Stimulated activated CD8-positive, alpha-beta memory T cell treated with anti-CD3 and anti-CD28 coated beads, Interleukin-7, amount 100 ng/mL, for 24 hours (primary cell): ENCODE measurements at places on chromosomes 1 and 21.

GRCh38 chr1:165632152-165632469 is 1.1 kb downstream of the MGST3 start:
- no peak for DNase-seq

GRCh38 chr1:119582801-119583200 is 65.3 kb downstream of the ZNF697 start:
- DNase-seq, result no peak

DNA sequence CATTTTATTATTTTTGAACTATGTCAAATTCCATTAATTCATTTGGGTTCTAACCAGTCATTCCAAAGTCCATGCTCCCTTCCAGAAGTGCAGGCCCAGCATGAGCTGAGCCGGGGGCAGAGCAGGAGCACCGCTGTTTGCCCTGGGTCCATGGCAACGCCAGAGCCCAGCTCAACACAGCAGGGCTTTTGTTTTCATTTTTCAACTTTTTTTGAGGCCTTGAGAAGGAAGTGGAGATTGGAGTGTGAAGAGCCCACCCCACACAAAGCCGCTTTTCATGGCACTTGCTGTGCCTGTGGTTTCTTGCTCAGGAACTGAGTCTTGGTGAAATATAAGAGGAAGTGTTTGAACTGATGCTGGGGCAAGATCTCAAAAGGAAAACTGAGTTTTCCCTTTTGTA is 13.2 kb upstream of the PRMT2 start:
- DNase-seq, result no peak

DNA sequence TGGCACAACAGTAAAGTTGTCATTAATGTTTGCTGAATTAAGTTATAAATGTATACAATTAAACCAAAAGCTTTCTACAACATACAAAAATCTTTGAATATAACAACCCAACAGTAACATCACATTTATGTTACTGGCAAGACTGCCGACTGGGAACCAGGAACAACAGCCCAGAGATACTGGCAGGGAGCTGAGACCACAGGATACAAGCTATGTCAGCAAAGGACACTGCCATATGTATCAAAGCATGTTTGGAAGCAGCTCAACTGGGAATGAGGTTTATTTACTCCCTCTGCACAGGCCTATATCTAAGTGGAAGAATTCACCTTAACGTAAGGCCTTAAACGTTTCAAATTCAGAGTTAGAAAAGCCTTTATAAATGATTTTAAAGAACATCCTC is 50.4 kb downstream of the ARHGAP29 start:
- DNase-seq, result no peak

- DNase-seq, result no peak
Measured at GRCh38 chr1:157199421-157199755, 61.2 kb upstream of the ETV3 start.

DNA sequence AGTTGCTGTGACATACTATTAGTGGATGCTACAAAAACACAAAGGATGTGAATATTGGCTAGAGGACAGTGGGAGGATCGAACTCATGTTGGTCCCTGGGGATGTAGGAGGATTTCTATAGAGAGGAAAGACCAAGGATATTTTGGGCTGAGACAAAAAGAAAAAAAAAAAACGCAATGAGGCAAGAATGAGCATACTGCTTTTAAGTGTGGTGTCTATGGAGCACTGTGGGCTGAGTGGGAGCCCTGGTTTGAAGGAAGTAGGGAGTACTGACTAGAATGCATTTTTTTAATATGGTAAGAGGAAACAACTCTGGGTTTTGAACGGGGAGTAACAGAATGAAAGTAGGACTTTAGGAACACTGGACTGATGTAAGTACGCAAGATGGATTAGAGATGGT is 450.7 kb downstream of the NEGR1 start:
- DNase-seq, result no peak

GRCh38 chr1:111253876-111254275 is 26.4 kb downstream of the CHI3L2 start:
- DNase-seq, result no peak

- no peak for DNase-seq
Measured at GRCh38 chr1:4021136-4021973, 121.3 kb upstream of the C1orf174 start.

GRCh38 chr1:11560061-11560460 is 81.1 kb downstream of the DISP3 start:
- no peak for DNase-seq

DNA sequence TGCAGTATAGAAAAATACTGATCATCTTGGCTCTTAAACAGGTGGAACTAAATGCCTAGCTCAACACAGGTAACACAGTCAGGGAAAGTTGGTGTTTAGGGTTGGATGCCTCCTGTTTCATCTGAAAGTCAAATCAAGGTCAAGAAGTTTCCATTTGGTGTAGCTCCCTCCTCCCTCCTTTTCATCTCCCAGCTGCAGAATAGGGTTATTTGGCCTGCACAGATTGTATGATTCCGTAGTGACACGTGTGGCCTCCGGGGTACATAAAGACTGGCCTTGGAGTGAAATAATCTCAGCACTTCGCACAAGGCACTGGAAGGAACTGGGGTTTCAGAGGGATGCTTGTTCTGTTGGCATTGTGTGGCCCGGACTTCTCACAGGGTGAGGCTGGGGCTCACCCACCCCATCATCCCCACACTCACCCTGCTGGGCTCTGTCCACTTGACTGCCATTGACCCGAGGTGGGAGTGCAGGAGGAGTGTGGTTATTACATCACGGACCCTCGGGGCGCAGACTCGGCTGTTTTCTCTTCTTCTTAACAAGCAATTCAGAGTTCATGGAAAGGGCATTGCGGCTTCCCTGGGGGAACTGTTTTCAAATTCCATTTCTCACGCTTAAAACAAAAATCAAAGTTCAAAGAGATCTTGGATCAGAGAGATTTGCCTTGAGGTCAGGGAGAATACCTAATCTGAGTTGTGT is 18.4 kb downstream of the IGSF5 start:
- no peak for DNase-seq

DNA sequence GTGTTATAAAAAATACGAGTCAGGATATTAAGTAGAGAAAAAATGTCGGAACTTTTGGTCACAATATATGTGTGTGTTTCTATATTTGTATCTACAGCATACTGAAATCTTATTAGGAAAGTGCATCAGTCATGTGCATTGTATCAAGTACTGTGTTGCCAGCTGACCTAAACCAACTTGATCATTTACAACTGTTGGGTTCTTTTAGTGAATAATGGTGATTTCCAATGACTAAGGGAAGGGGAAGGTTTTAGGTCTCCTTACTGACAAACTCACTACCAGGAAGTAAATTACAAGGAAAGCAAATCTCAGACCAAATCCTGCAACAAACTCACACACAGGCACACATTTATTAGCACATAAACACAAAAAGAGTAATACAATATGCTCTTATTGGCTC is 142.7 kb downstream of the TSEN15 start:
- no peak for DNase-seq

GRCh38 chr1:30700528-30701257 is 22.7 kb downstream of the MATN1 start:
- no peak for DNase-seq

GRCh38 chr1:19715334-19716203 is 50.9 kb downstream of the HTR6 start:
- DNase-seq, result peak; percentile 76

DNA sequence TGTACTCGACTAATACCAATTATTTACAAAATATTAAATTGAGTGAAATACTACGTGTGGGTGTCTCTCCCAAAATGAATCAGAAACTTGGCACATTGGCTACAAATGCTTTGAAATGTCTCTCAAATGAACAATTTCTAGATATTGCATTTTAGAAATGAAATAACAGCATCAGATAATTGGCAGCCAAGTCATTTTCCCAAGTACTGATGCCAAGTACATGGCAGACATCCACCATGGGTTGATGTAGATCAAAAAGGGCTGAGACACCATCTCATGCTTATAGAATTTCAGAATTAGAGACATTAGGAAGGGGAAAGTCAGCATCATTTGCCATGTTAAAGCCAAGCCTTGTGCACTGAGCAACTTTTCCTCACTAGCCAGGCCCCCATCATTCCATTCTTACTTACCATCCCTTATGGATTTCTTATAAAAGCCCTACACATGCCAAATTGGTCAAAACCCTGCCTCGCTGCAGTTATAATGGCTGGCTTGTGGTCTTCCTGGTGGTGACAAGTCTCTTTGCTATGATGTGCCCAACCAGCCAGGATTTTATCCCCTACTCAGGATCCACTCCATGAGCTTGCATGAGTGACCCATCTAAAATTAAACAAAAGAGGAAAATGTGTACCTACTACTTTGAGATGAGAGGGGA is 73.1 kb downstream of the GREM2 start:
- DNase-seq, result no peak

GRCh38 chr1:190688096-190688495 is 210.4 kb upstream of the BRINP3 start:
- no peak for DNase-seq

GRCh38 chr1:92211166-92211565 is 6.5 kb upstream of the C1orf146 start:
- DNase-seq, result no peak

DNA sequence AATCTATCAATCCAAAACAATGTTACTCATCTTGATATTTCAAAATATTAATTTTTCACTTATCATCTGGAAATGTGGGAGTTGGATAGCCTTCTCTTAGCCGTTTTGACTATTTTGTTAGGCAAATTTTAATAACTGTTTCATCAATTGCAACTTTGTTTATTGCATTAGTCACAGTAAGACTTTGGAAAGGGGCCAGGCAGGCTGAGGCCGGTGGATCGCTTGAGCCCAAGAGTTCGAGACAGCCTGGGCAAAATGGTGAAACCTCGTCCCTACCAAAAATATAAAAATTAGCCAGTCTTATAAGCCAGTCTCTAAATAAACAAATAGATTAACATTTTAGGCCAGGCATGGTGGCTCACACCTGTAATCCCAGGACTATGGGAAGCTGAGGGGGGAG is 113.0 kb upstream of the NR5A2 start:
- no peak for DNase-seq

- no peak for DNase-seq
Measured at GRCh38 chr1:190633488-190633887, 155.8 kb upstream of the BRINP3 start.

DNA sequence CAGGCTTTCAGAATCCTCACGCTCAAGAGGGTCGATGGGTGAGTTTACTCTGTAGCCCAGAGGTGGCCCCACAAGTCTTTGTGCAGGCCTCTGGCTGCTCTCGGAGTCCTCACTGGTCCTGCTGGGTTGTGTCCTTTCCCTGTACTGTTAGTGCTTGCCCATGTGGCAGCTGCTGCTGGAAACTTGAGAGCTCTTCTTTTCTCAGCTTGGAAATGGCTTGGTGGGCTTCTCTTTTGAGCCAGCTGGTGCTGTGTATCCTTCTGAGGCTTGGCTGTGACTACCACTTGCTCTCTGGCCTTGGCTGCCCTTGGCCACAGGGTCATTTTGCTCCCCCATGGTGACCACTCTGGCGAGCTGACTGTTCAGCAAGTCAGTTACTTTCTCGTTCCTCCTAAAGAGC is 82.2 kb upstream of the LMO4 start:
- no peak for DNase-seq

DNA sequence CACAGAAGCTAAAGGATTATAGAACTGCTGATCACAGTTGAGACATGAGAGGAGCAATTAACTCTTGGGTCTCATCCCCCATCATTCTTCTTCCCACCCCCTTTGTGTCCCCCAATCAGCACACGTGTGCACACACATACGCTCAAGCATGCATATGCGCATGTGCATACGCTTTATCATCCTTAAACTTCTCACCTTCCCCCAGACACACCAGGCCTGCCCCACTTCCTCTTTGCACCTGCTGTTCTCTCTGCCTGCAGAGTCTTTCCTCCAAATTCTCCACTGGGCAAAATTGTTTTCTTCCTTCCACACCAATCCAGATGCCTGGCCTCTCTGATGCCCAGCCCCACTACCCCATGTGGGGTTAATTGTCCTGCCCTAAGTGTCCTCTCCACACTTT is 13.0 kb upstream of the KCND3 start:
- DNase-seq, result no peak

- DNase-seq, result no peak
Measured at GRCh38 chr1:2589431-2590232, 3.1 kb downstream of the PRXL2B start.

- no peak for DNase-seq
Measured at GRCh38 chr1:87186346-87186745, 142.3 kb upstream of the LMO4 start.

- no peak for DNase-seq
Measured at GRCh38 chr21:32442566-32443318, 30.2 kb downstream of the EVA1C start.
